ENCODE measurements at places on chromosomes 5 and 9.

DNA sequence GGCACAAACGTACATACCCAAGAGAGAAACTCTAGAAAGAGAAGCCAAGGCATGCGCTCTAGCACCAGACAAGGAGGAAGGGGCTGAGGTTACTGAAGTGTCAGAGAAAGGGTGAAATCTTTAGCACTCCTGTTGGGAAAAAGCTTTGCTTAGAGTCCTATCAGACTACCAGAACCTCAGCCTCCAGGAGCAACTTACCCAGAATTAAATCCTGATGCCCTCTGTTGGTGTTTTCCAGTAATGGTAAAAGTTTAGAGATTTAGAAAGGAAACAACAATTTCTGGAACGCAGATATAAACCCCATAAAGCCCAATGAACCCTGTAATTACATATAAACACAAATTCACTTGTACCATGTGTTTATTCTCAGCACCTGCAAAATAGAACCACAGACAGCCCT is 33.2 kb upstream of the ASTN2 start:
- DNase-seq = no peak

DNA sequence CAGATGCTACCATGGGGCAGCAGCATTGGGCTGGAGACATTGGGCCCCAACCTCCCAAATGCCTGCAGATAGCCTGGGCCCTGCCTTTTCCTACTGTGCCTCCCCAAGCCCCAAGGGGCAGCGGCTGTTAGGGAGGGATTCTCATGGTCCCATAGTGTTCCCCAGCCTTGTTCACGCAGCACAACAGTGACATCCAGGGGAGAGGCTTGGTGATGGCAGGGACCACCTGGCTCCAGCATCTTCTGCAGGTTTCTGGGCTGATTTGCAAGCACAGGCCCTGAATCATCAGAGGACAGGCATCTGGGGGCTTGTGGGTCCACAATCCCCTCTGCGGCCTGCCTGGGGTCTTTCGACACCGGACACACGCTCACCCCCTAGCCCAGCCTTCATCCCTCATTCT is 354.6 kb downstream of the SLIT3 start:
- DNase-seq = no peak

GRCh38 chr5:64637144-64637543 is 53.2 kb upstream of the SHISAL2B start:
- no peak for DNase-seq

GRCh38 chr9:114287763-114288192 is 35.1 kb upstream of the ORM1 start:
- DNase-seq = no peak

- no peak for DNase-seq
These were observed 45.9 kb downstream of the SNX30 start for GRCh38 chr9:112796485-112796884.

- no peak for DNase-seq
These were observed 13.3 kb upstream of the RNF130 start for GRCh38 chr5:180084638-180085561.

DNA sequence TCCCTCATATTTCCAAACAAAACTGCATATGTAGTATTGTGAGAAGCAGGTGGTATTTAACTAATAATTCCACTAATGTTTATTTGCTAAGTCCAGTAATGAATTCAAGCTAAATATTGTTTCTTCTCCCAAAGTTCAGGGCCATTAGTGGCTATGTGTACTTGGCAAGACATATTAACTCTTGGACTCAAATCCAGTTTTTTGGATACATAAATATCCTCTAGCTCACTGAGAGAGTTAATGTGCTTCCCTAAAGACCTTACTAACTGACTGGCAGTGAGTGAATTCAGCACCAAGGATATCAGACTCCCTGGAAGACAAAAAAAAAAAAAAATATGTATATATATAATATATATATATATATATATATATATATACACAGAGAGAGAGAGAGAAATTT is 214.1 kb downstream of the RAB3C start:
- no peak for DNase-seq

DNA sequence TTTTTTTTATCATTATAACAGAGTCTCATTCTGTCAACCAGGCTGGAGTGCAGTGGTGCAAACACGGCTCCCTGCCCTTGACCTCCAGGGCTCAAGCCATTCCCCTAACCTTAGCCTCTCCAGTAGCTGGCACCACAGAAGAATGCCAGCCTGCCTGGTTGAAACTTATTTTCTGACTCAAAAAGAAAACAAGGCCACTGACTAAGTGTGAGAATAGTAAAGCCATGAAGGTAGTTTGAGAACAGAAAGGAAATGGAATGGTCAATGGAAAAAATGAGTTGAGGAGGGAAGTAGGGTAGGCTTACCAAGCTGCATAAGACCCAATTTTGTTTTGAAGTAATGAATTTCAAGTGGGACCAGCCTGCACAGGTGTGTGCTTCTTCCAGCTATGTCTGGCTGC is 82.8 kb upstream of the RORB start:
- no peak for DNase-seq

DNA sequence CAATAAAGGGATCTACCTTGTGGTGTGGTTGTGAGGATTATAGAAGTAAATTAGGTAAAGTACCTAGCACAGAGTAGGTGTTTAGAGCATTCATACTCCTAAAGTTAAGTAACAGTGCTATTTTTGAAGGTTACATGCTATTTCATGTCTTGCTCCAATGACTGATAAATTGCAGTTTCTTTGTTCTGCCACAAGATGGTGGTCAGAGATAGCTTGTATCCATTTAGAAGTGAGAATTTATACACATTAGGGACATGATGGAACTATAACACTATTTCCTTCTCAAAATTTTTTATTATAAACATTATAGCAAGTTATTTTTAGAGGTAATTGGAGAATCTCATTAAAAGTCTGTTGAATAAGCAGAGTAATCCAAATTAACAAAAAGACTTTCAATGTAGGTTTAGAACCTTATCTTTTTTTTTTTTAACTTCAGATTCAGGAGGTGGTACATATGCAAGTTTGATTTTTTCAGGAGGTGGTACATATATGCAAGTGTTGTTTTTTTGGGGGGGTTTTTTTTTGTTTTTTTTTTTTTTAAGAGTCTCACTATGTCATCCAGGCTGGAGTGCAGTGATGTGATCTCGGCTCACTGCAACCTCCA is 17.1 kb downstream of the MTREX start:
- DNase-seq = no peak

- DNase-seq = no peak
These were observed at the start of gene LHX6 for GRCh38 chr9:122228568-122229484. TSS of gene LHX6 (minus strand) at chr9:122228957. CDS start at chr9:122228740, 217 bp downstream.

DNA sequence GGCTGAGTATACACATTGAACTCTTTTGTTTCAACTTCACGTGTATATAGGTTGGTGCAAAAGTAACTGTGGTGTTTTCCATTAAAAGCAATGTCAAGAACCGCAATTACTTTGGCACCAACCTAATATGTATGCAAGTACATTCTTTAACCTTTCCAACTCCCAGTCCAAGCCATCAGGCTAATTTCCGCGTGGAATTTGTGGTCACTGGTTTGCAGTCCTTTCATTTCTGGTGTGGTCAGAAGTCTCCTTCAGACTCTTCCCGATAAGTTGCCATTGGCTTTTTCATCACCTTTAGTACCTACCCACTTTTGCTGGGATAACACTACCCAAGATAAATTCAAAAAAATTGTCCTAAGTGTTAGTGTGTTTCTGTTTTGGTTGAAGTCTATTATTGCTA is 84.0 kb downstream of the RGS3 start:
- DNase-seq = no peak

DNA sequence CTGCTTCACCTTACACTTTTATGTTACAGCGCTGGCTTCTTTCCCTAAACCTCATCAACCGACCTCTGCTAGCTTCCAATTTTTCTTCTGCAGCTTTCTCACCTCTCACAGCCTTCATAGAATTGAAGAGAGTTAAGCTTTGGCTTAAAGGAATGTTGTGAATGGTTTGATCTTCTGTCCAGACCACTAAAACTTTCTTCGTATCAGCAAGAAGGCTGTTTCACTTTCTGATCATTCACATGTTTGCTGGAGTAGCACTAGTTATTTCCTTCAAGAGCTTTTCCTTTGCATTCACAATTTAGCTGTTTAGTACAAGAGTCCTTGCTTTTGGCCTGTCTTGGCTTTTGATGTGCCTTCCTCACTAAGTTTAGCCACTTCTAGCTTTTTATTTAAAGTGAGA is 49.5 kb downstream of the NR3C1 start:
- DNase-seq = no peak

DNA sequence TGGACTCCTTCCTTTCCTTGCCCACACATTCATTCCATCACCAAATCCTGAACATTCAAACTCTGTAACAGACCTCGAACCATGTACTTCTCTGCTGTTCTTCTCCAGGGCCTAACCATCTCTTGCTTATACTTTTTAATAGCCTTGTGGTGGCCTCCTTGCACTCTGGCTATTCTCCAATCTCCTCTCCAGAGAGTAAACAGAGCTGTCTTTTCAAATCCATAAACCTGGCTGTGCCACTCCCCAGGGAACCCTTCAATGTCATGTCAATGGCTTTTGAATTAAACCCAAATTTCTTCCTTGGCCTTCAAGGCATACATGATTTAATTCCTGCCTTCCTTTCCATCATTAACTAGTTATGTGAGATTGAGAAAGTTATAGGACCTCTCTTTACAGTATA is 277.6 kb upstream of the EFNA5 start:
- no peak for DNase-seq

DNA sequence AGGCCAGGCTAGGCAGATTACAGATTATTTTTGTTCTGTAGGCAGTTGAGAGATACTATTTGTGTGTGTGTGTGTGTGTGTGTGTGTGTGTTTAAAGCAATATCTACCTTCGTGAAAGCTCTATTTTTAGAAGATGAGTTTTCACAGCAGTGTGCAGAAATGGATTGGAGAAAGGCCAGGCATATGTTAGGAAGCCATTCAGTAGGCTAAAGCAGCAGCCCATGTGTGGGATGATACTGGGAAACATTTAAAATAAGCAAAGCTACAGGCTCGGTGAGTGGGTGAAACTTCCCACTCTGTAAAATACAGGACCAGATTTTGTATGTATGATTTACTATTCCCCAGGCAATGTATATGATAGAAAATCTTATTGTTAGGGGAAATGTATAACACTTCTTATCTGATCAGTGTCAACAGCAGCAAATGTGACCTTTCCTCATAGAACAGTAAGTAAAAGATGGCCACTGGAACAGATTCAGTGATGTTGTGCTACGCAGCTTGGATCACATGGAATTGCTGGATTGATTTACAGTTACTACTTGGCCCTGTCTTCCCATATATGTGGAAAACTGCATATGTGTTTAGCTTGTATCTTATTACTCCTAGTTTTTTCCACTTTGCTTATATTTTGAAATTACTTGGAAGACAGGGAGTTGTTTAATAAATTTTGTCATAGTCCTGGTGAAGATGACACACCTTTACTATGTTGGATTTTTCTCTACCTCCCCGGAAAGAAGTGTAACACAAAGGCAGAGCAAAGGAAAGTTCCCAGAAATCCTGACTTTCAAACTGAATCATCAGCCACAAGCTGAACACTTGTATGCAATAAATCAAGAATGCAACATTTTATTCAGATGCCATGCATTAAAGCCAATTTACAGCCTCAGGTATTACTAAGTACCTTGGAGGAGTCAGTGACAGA is 1077.7 kb upstream of the SEMA6A start:
- DNase-seq = no peak

GRCh38 chr9:2622461-2623287 is 1.1 kb downstream of the VLDLR start:
- DNase-seq = no peak

- no peak for DNase-seq
These were observed 683 bp downstream of the CLPTM1L start for GRCh38 chr5:1343931-1344901.

Measured in hypothalamus (tissue), 51 donors.